ENCODE measurements at places on chromosomes 4 and X. TPM values are rescaled to one million over a fixed set of nuclear protein-coding genes. Genes with fewer than 3 reads are reported as not detected.
A peak's percentile ranks its signal among the peaks of the same experiment; 100 is the strongest.

The KCND1 gene
- total RNA-seq = 0.82 TPM

The ATOH1 gene
- total RNA-seq = 6.3 TPM

The ETDB gene
- total RNA-seq = not detected

The CCKAR gene
- not detected for total RNA-seq

DNA sequence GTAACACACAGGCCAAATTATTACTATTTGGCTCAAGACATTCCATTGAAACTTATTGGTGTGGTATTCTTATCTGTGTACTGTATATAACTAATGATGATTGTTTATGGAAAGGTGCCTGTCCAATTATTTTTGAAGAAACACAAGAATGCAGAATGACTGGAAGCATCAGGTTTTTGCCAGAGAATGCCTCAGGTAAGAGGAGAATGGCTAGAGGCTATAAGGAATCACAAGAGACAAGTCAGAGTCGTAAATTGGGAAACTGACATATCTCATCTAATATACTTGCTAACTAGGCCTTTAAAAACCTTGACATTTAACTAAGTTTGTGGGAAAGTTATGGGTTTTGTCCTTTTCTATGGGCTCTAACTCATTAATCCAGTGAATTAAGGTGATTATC, 69.3 kb upstream of the TTC29 start:
- DNase-seq = no peak

DNA sequence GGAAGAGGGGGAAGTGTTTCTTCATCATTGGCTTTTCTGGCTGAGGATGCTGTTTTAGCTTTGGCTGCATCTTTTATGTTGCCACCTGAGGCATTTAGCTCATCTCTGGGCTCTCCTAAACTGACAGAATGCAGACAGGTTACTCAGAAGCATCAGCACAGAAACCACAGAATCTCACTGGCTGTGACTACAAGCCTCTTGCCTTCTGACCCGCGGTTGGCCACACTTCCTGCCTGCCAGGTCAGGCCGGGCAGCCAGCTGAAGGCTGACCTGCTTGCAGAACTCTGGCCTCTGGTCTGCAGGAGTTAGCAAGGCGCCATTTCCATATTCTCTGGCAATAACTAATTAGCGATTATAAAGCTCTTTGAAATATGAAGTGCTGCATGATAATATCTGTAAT, 366.5 kb downstream of the MID1IP1 start:
- no peak for DNase-seq

DNA sequence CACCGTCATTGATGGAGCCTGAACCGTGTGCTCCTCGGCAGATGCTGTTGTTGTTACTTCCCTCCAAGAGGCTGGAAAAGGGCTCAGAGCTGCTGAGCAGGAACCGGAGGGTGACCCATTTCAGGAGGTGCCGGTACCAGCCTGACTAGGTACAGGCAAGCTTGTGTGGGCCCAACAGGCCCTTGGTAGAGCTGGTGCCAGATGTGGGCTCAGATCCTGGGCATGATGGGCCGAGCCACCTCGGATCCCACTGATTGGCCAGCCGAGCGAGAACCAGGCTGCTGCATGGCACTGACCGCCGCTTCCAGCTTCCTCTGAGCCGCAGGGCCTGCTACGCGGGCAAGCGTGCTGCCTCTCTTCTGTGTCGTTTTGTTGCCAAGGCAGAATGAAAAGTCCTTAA, 33.7 kb downstream of the NOP14 start:
- no peak for DNase-seq

GRCh38 chrX:100379388-100379986, 30.6 kb downstream of the PCDH19 start:
- DNase-seq = no peak

- DNase-seq = no peak
These were observed 2497.3 kb downstream of the ARAP2 start for GRCh38 chr4:33746979-33747378.

GRCh38 chrX:18883961-18884765, 99.8 kb downstream of the PHKA2 start:
- no peak for DNase-seq

DNA sequence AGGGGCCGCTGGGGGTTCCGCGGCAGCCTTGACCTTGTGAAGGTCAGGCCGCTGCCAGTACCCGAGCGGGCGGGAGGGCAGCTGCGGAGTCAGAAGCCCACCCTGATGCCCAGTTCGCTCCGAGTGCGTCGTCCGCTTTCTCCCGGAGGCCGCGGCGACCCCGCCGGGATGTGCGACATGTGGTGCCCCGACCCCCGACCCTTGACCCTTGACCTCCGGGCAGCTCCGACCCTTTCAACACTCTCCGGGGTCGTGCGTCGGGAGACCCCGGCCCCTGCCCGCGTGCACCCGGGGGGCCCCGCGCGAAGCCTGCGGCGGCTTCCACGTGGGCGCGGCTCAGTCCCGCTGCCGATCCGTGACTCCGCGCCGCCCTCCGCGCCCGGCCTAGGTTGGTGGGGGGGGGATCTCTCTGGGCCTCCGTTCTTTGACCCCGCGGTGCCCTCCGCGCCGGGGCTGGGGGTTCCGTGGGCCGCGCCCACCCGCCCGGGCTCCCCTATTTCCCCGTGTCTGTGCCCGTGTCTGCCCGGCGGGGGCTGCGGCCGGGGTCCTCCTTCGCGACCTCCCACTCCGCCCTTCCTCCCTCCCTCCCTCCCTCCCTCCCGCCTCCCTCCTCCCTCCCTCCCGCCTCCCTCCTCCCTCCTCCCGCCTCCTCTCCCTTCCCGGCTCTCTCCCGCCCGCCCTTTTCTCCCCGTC, 609 bp upstream of the SLC25A6 start:
- peak; percentile 84 for DNase-seq

- DNase-seq = no peak
These were observed 76.7 kb upstream of the HS3ST1 start for GRCh38 chr4:11505221-11505971.

GRCh38 chr4:185249105-185249504, 39.7 kb downstream of the SNX25 start:
- no peak for DNase-seq

GRCh38 chrX:19747652-19748610, 139.5 kb downstream of the SH3KBP1 start:
- DNase-seq = no peak

Measured in cerebellum (tissue), 4 donors.